ENCODE measurements at places on chromosomes 13 and 19.

GRCh38 chr13:60612593-60612992 is 215.6 kb downstream of the TDRD3 start:
- no peak for DNase-seq

GRCh38 chr19:38676023-38676877 is 28.8 kb downstream of the ACTN4 start:
- no peak for DNase-seq

DNA sequence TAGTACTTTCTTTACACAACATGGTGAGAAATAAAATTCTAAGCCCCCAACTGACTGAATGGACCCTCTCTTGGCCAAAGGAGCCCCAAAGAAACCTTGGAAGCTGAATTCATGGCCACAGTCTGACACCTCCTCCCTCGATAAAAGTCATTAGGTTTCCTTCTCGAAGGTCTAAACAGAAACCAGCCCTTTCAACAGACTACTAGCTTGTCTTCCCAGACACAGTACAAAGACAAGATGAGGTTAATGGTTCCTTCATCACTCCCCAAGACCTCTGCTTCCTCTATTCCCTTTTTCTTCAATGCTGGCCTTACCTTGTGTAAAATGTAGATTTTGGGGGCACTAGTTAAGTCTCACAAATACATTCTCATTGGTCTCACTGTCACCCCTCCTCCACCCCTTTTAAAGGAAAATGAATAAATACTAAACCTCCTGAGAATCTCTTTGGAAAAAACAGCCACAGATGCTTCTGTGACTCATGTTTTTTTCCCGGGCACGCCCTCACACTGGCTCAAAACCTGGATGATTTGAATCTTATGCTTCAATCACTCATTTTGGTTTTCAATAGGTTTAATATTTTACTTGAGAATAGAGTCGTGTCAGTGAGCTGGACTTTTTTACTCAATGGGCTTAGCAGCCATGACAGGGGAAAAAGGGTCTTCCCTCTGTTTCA is 65.8 kb upstream of the MED4 start:
- DNase-seq: peak; percentile 36

- DNase-seq: no peak
Observed at GRCh38 chr13:23350009-23350408, 83.5 kb downstream of the SACS start.

DNA sequence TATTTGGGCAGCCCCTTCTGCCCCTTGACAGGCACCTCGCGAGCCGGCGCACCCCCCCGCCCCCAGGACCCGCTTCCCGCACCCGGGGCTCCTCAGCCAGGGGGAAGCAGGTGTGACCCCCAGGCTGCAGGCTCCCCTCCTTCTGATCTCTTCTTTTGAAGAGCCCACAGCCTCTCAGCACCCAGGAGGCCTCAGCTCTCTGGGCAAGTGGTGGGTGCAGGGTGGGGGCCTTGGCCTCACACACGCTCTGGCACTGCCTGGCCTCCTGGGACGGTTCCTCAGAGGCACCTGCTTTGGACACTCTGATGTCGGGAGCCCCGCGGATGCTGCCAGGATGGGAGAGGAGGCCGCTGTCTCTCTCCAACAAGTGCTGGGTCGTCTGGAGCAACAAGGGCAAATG is 1.5 kb upstream of the C13orf46 start:
- no peak for DNase-seq

DNA sequence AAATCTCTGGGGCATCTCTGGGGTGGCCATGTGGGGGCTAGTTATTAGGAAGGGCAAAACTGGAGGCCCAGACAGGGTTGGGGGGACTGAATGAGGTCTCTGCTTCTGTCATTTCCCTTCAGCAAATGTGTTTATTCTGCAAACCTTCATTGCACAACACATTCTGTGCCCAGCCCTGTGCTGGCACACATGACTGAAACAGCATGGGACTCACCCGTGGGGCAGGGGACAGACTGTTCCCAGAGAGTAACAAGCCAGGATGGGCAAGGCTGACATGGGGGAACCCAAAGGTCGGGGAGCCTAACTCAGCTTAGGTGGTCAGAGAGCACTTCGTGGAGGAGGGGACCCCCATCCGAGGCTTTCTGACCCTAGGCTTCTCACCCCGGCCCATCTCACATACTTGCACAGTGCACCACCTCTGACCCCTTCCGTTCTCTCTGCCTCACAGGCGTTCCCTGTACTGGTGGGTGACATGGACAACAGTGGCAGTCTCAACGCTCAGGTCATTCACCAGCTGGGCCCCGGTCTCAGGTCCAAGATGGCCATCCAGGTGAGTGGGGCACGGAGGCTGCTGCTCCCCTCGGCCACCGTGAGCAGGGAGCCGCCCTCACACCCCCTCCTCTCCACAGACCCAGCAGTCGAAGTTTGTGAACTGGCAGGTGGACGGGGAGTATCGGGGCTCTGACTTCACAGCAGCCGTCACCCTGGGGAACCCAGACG is 2.4 kb downstream of the TOMM40 start:
- no peak for DNase-seq

Data from astrocyte of the hippocampus (primary cell).